ENCODE measurements at places on chromosomes 12 and 14.

DNA sequence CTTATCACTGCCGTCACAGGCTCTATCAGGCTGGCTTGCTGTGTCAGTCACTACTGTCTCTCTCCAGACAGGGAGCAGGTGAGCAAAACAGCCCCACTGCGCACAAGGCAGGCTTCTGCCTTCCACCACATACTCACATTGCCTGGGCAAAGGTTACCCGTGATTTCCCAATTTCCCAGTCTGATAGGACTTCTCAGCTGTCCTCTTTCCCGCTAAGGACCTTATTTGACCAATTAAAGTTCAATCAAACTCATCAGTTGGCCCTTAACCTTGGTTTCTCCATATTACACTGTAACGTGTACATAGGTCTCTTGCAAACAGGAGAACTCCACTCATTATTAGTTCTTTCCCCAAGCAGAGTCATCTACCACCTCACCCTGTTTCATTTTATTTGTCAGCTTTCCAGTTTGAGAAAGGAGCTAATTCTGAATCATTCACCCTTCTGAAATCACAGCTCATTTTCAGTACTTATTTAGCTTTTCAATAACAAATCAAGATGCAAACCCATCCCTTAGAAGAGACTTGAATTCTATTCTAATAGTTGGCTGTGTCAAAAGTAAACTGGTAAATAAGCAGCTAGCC is 170.8 kb downstream of the ESR2 start:
- no peak for DNase-seq

DNA sequence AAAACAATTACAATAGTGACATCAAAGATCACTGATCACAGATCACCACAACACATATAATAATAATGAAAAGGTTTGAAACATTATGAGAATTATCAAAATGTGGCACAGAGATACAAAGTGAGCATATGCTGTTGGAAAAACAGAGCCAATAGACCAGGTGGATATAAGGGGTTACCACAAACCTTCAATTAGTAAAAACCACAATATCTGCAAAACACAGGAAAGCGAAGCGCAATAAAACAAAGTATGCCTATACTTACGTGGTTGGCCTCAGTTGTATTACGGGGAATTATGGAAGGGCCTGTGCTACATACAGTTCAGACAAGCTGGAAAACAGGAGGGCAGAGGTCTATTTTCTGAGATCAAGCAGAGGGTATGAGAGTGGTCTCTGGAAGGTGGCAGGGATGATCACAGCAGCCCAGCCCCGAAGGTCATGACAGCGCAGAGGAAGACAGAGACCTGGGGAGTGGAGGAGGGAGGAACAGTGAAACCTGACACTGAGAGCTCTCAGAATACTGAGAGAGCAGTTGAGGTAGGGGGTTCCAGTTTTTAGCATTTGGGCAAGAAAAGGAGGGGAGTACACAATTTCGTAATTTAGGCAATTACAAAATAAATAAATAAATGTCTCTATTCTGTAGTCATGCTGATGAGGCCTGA is 41.3 kb downstream of the IFNG start:
- DNase-seq: no peak

- DNase-seq: no peak
Observed at GRCh38 chr12:18837025-18837424, 99.1 kb downstream of the CAPZA3 start.

- DNase-seq: no peak
Observed at GRCh38 chr12:101839324-101840283, 8.8 kb upstream of the GNPTAB start.

- DNase-seq: no peak
Observed at GRCh38 chr14:89040460-89041256, 216.2 kb downstream of the TTC8 start.

DNA sequence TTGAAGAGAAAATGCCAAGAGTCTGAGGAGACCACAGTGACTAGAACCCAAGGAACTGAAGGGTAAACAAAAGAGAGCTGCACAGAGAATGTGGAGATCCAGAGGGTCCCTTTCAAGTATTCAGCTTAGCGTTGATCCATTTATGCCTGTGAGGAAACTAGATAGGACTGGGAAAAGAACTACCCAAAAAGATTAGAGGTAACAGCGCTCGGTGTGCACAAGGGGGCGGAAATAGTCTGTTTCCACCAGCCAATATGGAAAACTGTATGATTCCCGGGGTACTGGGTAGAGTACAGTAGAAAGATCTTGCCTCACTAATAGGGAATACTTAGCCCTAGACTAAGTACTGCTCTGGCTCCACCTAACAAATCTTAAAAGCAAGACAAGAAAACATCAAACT is 135.5 kb downstream of the DPF3 start:
- DNase-seq: no peak

DNA sequence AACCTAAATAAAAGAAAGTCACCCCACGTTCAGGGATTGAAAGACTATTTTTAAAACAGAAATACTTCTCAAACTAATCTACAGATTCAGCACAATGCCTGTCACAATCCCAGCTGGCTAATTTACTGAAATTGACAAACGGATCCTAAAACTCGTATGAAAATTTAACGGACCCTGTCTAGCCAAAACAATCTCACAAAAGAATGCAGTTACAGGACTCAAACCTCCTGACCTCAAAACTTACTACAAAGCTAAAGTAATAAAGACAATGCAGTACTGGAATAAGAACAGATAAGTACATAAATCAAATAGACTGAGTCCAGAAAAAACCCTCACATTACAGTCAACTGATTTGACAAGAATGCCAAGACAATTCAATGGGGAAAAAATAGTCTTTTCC is 48.8 kb downstream of the IPO8 start:
- no peak for DNase-seq

- no peak for DNase-seq
Observed at GRCh38 chr14:44151130-44151820, 355.8 kb downstream of the FSCB start.

All from SIG-M5 (cell line).